Right cardiac atrium (tissue), 5 donors: ENCODE measurements at places on chromosomes 13 and 19. TPM values are rescaled to one million over a fixed set of nuclear protein-coding genes. Genes with fewer than 3 reads are reported as not detected.

TEAD2 gene
- total RNA-seq, result 53.3 TPM

SOX1 gene
- not detected for total RNA-seq

SLC6A16 gene
- total RNA-seq, result 1.8 TPM

FLT1 gene
- total RNA-seq, result 53.4 TPM

MYPOP gene
- total RNA-seq, result 9.1 TPM

LAMP1 gene
- 110 TPM for total RNA-seq

GRK1 gene
- total RNA-seq, result 0.24 TPM

ARHGAP33 gene
- total RNA-seq, result 11.8 TPM

ZSCAN4 gene
- total RNA-seq, result 0.23 TPM

SERPINE3 gene
- total RNA-seq, result not detected

KLF16 gene
- total RNA-seq, result 7.5 TPM

KLK8 gene
- not detected for total RNA-seq

CAPN12 gene
- 0.44 TPM for total RNA-seq

ZNF154 gene
- 7.2 TPM for total RNA-seq

NCAN gene
- not detected for total RNA-seq

PRODH2 gene
- total RNA-seq, result not detected

- no peak for DNase-seq
Observed at GRCh38 chr19:54709212-54709948, 14.9 kb upstream of the KIR3DL3 start.

- no peak for DNase-seq
Observed at GRCh38 chr19:42555317-42555716, 27.0 kb upstream of the CEACAM1 start.

GRCh38 chr13:26508885-26509284 lies 48.6 kb upstream of the WASF3 start:
- DNase-seq, result peak; percentile 90

- no peak for DNase-seq
Observed at GRCh38 chr19:49324801-49325576, at the start of gene SLC6A16. Gene SLC6A16 (minus strand): TSS chr19:49325191. CDS start chr19:49311347, 13,844 bp downstream.

DNA sequence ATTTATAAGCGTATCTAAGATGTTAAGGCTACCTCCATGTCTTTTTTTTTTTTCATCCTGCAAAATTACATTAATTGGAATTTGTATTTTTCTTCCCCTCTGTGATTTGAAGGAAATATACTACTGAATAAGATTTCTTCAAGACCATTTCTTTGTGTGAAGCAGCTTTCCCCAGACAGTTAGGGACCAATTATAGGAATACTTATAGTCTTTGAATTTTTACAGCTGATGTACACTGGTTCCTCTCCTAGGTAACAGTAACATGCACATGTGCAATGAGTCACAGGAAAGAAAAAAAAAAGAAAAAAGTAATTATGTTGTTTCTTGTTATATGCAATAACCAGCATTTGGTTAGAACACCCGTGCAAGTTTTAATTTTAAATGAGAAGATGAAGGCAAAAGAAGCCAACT lies 82.0 kb downstream of the PCDH9 start:
- DNase-seq, result no peak

GRCh38 chr13:50277127-50277526 lies 261.9 kb downstream of the KCNRG start:
- no peak for DNase-seq

DNA sequence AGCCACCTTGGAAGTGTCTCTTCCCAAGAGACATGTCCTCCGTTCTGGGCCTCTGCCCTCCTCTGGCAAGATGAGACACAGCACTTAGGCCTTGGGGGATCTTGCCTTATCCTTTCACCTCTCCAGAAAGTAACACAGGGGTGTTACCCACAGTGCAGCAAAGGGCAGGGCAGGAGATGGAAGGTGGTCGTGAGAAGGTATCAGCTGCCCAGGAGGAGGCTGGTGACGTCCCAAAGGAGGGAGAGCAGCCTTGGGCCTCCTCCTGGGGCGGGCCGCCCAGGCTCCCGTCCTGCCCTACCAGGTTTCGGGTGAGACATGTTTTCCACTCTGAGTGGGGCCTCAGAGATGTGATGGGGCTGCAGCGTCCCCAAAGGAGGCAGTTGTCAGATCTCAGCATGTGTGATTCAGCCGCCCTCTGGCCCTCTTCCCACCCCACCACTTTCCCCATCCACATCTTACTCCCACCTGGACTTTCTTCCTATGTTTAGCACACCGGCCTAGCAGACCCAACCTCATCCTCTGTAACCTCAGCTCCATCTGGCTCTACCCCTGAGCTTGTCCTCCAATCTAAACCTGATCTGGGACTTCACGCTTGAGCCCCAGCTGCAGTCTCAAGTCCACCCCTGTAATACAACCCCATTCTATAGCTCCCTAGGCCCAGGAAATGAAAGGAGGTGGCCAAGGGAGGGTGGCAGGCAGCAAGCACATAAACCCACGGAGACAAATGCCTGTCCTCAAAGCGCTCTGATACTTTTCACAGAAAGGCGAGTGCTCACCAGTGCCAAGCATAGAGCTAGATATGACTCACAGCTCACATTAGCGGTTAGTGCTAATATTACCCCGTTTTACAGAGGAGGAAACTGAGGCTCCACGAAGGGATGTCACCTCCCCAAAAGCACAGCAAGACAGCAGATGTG lies 9.3 kb downstream of the POU2F2 start:
- DNase-seq, result no peak

GRCh38 chr13:50476577-50477285 lies 366.8 kb downstream of the DLEU7 start:
- DNase-seq, result no peak

- DNase-seq, result no peak
Observed at GRCh38 chr19:35436477-35437405, 11.3 kb upstream of the FFAR2 start.

- peak; percentile 36 for DNase-seq
Observed at GRCh38 chr13:87810920-87811344, 139.8 kb downstream of the SLITRK5 start.

- no peak for DNase-seq
Observed at GRCh38 chr19:2011169-2011568, 4.3 kb downstream of the BTBD2 start.

GRCh38 chr13:35711909-35712308 lies 235.4 kb upstream of the MAB21L1 start:
- DNase-seq, result no peak

DNA sequence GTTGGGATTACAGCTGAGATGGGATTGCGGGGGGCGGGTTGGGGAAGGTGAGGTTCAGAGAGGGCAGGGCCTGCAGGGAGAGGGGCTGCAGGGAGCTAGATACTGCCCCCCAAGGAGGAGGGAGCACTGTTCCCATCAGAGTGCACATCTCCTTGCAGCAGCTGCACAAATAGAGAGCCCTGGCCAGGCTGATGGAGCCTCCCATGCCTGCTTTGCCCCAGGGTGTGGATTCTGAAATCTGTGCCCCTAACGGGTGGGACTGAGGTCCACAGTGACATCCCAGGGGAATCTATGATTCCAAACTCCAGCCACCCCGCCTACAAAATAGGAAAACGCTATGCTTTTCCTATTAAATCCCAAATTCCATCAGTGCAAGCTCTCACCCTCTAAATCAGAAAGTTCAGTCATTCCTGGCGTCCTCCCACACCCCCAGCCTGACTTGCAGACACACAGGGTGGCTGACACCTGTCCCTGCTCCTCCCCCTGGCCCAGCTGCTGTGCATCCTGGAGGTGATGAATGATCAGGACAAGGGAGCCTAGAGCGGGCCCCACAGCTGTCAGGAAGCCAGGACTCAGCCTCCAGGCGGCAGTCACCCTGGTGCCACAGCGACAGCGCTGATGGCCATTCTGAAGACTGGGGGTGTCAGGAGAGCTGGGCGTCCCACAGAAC lies 6.3 kb upstream of the CEACAM21 start:
- no peak for DNase-seq

DNA sequence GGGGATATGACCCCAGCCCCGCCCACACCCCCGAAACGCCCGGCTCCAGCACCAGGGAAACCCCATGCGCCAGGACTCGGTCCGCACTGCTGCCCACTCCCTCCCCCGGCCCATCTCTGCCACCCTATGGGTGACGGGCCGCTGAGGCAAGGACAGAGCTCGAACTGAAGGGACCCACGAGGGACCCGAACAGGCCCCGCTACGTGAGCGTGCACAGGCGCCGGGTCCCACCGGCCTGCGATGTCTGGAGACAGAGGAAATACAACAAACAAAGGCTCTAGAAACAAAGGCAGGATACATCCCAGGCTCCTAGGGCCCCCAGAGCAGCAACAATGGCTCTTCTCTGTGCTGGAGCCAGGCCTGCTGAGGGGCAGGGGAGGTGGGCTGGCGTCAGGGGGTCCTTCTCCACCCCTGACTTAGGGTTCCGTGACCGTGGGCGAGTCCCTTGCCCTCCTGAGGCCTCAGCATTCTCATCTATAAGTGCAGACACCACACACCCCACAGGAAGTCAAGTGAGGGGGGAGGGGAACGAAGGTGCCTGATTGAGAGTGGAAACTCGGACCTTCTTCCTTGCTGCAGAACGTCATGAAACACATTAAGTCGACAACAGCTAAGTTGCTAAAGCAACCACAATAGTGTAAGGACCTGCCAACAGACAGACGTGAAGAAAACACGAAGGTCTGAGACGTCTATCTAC lies 3.1 kb downstream of the ABHD17A start:
- DNase-seq, result peak; percentile 68

- DNase-seq, result peak; percentile 84
Observed at GRCh38 chr19:18940769-18941627, at the start of gene HOMER3. Gene HOMER3 (minus strand): TSS chr19:18941217. CDS start chr19:18938982, 2,235 bp downstream.

GRCh38 chr19:9130965-9131364 lies 4.2 kb upstream of the OR7G3 start:
- no peak for DNase-seq

GRCh38 chr13:106499896-106500295 lies 35.6 kb downstream of the EFNB2 start:
- no peak for DNase-seq

GRCh38 chr13:37142877-37143276 lies 37.4 kb upstream of the CSNK1A1L start:
- no peak for DNase-seq

- DNase-seq, result no peak
Observed at GRCh38 chr13:79501538-79502232, 20.7 kb downstream of the NDFIP2 start.

DNA sequence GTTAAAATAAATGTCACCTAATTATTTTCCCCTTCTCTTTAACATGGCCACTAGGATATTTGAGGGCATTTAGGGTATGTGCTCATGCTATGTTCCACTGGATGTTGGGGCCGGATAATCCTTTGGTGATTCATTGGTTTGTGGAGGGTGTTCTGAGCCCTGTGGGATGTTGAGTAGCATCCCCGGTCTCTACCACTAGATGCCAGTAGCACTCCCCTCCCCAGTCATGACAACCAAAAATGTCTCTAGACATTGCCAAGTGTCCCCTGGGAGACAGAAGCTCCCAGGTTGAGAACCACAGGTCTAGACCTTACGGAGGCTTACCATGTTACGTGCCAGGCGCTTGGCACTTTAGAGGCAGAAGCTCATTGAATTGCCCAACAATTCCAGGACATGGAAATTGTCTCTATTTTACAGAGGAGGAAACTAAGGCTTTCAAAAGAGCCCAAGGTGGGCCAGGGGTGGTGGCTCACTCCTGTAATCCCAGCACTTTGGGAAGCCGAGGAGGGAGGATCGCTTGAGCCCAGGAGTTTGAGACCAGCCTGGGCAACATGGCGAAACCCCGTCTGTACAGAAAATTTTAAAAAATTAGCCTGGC lies 14.1 kb downstream of the SHANK1 start:
- no peak for DNase-seq

DNA sequence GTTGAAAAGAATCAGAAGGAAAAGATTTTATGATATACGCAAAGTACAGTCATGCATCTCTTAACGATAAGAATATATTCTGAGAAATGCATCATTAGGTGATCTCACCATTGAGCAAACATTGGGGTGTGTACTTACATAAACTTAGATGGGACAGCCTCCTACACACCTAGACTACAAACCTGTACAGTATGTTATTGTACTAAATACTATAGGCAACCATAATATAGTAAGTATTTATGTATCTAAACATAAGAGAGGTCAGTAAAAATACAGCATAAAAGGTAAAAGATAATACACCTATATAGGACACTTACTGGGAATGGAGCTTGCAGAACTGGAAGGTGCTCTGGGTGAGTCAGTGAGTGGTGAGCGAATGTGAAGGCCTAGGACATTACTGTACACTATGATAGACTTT lies 254.6 kb downstream of the SPRY2 start:
- no peak for DNase-seq

- DNase-seq, result no peak
Observed at GRCh38 chr13:86909318-86909717, 761.9 kb upstream of the SLITRK5 start.

DNA sequence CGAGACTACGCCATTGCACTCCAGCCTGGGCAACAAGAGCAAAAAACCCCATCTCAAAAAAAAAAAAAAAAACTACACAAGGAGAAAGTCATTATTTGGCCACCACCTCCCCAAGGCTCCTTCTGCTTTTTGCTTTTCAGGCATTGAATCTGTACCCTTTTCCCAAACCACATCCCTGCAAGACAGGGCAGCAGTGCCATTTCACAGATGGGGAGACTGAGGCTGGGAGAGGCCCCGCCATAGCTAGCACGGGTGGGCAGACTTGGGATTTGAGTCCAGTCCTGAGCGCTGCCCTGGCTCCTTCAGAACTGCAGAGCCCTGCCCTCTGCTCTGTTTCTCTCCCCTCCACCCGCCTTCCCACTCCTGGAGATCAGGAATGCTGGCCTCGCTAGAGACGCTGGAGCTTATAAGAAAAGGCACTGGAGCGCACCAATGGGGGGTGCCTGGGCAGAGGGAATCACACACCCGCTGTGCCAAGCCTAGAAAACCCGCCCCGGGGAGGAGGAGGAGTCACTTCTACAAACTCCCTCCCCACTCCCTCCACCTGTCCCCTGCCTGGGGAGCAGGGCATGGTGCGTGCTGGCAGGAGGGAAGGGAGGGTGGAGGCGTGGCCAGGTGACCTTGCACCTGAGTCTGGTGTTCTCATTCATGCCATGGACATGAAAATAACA lies 17.6 kb downstream of the TJP3 start:
- no peak for DNase-seq

- DNase-seq, result peak; percentile 46
Observed at GRCh38 chr19:46659151-46660007, 1.6 kb downstream of the DACT3 start.

GRCh38 chr19:29680447-29680846 lies 15.2 kb downstream of the PLEKHF1 start:
- DNase-seq, result peak; percentile 81

- DNase-seq, result no peak
Observed at GRCh38 chr13:84126671-84127171, 244.4 kb upstream of the SLITRK1 start.

GRCh38 chr19:12796146-12797071 lies 5.1 kb downstream of the JUNB start:
- peak; percentile 79 for DNase-seq

GRCh38 chr13:46624353-46624752 lies 71.4 kb downstream of the LRCH1 start:
- no peak for DNase-seq

GRCh38 chr13:29887030-29887557 lies 36.7 kb upstream of the UBL3 start:
- no peak for DNase-seq

GRCh38 chr13:91219201-91219600 lies 128.3 kb upstream of the MIR17HG start:
- no peak for DNase-seq

DNA sequence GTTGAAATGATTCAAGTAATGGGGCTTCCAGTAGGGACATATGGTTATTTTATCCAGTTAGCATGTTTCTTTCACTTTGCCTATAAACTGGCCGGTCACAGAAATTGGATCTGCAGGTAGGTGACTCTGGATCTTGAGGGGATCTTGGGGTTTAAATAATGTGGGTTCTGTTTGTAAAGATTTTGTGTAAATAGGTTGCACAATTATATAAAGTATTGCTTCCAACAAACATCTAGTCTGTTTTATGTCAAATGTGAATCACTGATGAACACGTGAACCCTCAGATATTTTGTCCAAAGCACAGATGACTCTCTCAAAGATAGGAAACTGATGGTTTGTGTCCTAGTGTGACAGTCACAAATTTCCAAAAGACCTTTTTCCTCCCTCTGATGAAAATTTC lies 98.4 kb downstream of the ZIC5 start:
- no peak for DNase-seq
